ENCODE measurements at places on chromosomes 6 and 20. TPM values are rescaled to one million over a fixed set of nuclear protein-coding genes. Genes with fewer than 3 reads are reported as not detected.

EYS gene
- not detected for total RNA-seq

OR2B6 gene
- not detected for total RNA-seq

MOXD1 gene
- total RNA-seq, result 18.9 TPM

CDSN gene
- total RNA-seq, result not detected

CFAP61 gene
- 0.73 TPM for total RNA-seq

KLC4 gene
- total RNA-seq, result 8.7 TPM

GJA10 gene
- not detected for total RNA-seq

OR2J1 gene
- total RNA-seq, result not detected

FOXC1 gene
- 1.1 TPM for total RNA-seq

DZANK1 gene
- 1.4 TPM for total RNA-seq

KCNB1 gene
- not detected for total RNA-seq

RNASET2 gene
- total RNA-seq, result 7.6 TPM

MLN gene
- total RNA-seq, result not detected

SLC25A27 gene
- total RNA-seq, result 3.0 TPM

MRAP2 gene
- 1.0 TPM for total RNA-seq

MSH5 gene
- 22.0 TPM for total RNA-seq
